ENCODE measurements at places on chromosomes 12 and 14.

GRCh38 chr12:120500581-120500980, 4.7 kb downstream of the DYNLL1 start:
- DNase-seq, result no peak

GRCh38 chr14:85239791-85240190, 290.2 kb upstream of the FLRT2 start:
- no peak for DNase-seq

GRCh38 chr12:65432114-65432513, 153.6 kb downstream of the MSRB3 start:
- DNase-seq, result no peak

GRCh38 chr14:73713803-73714655, at the start of gene PNMA1:
PNMA1 (minus strand) TSS chr14:73714384; CDS start chr14:73713639, 745 bp downstream.
- DNase-seq, result peak; percentile 98

DNA sequence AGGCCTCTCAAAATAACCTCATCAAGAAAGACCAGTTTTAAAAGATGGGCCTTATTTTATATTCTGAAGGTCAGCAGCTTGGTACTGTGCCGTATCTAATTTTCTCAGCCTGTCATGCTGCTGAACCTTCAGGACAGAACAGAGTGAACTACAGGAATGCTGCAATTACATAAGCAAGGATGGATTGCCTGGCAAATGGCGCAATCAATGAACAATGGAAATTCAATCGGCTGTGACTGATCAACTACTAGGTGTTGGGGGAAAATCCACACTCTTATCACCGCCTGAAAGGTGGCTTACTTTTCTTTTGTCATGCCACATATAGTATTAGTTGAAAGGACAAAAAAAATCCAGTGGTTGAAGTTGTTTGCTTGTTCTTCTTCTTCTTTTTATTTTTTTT, 8.5 kb downstream of the ACSS3 start:
- no peak for DNase-seq

GRCh38 chr14:69066396-69067171, 86.3 kb downstream of the DCAF5 start:
- peak; percentile 33 for DNase-seq

- no peak for DNase-seq
These were observed 27.7 kb upstream of the RAB35 start for GRCh38 chr12:120144215-120144614.

- DNase-seq, result no peak
These were observed 238.8 kb upstream of the RGS6 start for GRCh38 chr14:71693381-71693780.

DNA sequence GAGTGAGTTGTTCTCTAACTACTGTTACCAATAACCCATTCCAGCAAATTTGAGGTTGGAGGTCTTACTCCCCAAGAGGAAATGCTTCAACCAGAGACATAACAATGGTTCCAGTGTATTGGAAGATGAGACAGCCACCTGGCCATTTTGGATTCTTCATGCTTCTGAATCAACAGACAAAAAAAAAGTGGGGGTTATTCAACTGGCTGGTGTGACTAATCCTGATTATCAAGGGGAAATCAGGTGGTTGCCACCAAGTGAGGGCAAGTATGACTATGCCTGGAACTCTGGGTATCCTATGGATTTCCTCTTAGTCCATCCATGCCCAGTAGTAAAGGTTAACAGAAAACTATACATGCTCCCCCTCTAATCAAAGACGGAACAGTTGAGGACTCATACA, 29.9 kb upstream of the ZNF641 start:
- DNase-seq, result no peak

- DNase-seq, result no peak
These were observed 501.6 kb downstream of the SLC6A15 start for GRCh38 chr12:84411031-84411430.

- no peak for DNase-seq
These were observed 15.8 kb downstream of the FAM222A start for GRCh38 chr12:109729371-109729781.

- DNase-seq, result no peak
These were observed 61.3 kb downstream of the DICER1 start for GRCh38 chr14:95095996-95096395.

DNA sequence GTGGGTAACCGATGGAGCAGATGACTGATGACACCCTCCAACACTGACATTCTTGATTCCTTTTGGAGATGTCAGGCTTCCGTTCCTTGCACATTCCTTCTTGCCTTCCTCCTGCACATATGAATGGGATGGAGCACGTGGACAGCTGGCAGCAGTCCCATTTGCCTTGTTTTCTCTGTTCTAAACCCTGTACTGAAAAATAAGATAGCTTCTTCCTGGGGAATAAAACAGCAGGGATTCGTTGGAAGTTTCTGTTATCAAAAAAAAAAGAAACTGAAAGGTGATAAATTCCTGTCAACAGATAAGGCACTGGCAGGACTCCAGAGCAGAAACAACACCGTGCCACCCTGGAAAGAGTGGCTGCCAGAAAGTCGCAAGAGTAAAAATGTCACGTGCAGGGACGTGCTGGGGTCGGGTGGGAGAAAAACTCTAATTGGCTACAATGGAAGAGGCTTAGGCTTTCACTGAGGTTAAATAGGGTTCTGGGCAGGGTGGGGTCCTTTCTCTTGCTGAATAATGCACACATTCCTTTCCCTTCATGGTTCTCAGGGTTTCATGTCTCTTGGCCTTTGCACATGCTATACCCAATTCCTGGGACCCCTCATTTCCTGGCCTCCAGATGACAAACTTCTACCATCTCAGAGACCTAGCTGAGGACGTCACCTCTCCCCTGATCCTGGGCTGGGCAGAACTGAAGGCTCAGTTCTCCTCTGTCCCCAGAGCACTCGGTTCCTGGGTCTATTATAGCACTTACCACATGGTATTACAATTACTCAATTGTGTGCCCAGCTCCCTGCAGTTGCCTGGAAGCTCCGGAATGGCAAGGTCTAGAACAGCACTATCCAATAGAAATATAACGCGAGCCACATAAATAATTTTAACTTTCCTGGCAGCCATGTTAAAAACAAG, 7.0 kb upstream of the NUAK1 start:
- no peak for DNase-seq

DNA sequence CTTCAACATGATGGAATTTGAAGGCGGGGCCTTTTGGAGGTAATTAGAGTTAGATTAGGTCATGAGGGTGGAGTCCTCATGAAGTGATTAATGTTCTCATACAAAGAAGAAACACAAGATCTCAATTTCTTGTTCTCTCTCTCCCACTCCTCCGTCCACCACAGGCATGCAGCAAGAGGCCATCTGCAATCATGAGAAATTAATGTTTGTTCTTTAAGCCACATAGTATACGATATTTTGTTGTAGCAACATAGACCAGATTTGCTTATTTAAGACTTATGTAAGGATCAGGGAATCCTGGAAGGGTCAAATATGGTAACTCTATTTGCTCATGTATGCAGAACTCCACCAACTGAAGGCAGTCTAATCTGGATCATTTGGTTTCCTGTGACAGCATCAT, 429.0 kb downstream of the LRIG3 start:
- DNase-seq, result no peak

DNA sequence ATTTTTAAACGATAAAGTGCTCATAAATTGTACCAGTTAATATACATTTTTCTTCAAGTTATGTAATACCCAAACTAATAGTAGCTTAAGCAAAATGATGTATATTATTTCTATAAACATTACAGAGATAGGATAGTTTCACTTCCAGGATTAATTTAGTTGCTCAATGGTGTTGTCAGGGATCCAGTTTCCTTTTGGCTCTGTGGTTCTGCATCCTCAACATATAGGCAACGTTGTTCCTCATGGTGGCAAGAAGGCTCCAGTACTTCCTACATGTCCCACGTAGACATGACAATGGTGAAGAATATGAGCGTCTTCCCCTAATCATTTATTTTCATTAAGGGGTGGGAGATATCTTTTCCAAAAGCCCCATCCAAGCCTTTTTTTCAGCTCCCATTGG, 60.7 kb upstream of the DCD start:
- no peak for DNase-seq

GRCh38 chr12:92991134-92991533, 62.0 kb upstream of the EEA1 start:
- no peak for DNase-seq

DNA sequence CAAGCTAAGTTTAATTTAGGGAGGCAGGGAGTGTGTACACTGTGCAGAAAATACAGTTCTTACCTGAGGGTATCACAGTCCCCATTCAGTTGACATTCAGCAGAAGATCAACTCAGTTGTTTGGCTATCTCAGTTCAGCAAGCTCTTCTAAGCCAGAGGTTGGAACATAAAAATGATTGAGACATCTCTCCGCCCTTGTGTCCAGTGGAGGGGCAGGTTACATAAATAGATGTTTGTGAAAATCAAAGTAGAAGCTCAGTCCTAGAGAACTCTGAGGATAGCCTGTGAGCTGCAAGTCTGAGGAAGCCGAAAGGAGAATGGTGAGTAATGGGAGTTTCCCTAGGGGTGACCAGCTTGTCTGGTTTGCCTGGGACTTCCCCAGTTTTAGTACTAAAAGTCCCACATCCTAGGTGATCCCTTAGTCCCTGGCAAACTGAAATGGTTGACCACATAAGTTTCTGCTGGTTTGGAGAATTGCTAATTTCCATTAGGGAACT, 251.4 kb upstream of the ATP2B1 start:
- peak; percentile 46 for DNase-seq

DNA sequence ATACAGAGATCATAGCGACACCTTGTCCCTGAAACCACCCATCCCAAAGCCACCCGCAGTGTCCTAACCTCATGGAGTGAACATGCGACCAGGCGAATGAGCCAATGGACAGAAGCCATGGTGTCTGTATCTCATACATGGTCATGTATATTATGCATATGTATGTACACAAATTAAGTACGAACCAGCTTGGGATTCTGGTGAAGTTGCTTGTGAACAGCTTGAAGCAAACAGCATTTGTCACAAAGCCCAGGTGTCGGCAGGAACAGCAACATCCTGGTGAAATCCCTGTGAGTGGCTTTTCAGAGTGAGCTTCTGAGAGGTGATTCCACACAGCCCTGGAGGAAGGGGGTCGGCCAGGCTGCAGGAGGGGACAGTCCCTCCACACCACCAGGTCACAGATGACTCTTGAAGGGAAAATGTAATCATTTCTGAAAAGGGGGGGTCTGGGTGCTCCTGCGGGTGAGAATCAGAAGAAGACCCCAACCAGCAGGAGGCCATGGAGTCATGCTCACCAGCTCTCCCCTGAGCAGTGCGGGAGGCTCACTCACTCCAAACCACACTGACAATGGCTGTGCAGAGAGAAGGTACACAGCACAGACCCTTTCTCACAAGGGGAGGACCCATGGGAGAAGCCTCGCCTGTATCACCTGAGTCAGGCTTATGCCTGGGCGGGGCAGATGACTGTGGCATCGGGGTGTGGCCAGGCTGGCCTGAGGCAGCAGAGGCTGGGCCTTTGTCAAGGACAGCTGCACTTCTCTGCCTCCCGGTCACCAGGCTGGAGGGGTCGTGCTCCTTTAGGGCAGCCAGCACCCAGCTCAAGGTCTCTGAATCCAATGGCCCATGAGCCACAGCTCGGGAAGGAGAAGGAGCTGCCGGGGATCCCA, 14.3 kb downstream of the CHGA start:
- no peak for DNase-seq

- peak; percentile 92 for DNase-seq
These were observed 3.7 kb downstream of the REM2 start for GRCh38 chr14:22886500-22887259.

DNA sequence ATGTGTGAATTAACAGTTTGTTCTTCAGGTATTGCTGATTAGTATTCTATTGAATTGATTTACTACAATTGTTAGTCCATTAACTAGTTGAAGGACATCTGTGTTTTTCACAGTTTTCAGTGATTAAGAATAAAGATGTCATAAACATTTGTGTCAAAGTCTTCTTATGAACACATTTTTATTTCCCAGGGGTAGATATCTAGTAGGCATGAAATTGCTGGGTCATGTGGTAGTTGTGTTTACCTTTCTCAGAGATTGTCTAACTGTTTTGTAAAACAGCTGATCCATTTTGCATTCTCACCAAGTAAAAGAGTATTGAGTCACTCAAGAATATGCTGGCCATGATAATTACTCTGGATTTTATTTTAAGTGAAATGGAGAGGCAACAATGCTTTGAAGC, 1145.3 kb downstream of the FSCB start:
- DNase-seq, result no peak

DNA sequence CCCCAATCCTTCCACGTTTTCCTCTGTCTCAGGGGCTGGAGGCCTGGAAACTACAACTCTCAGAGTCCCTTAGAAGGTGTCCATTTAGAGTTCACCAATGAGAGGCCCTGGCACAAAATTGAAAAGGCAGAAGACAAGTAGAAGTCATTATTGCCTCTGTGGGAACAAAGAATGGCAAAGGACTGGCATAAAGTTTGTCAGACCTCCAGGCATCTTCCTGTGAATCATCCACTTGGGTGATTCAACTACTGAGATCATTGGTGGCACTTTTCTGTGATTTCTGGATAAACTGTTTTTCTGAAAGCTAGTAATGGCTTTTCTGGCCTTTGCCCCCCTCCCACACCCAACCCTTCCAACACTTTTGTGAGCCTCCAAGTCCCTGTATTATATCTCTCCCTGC, 42.6 kb upstream of the C12orf42 start:
- no peak for DNase-seq

GRCh38 chr12:14635776-14636175, 60.6 kb downstream of the GUCY2C start:
- no peak for DNase-seq

GRCh38 chr12:51823875-51824565, 24.5 kb downstream of the FIGNL2 start:
- no peak for DNase-seq

GRCh38 chr14:89128311-89129026, 288.6 kb downstream of the FOXN3 start:
- no peak for DNase-seq

DNA sequence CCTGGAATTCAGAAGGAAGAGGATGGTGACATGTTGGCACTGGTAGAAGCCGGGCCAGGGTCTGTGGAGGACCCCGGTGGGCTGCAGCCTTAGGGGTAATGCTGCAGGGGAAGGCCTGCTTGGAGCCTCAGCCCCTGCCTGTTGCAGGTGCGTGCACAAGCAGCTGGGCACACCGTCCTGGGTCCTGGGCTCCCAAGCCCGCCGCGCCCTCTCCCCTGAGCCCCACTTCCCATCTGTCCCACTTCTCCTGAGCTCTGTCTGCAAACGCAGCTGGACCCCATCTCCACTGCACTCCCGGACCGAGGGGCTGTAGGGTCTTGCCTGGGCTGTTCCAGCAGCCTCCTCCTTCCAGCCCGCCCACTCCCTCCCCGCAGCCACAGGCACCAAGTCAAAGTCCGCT, 116.8 kb downstream of the GLT1D1 start:
- DNase-seq, result no peak

GRCh38 chr12:13661005-13661887, 320.2 kb downstream of the GRIN2B start:
- peak; percentile 22 for DNase-seq

DNA sequence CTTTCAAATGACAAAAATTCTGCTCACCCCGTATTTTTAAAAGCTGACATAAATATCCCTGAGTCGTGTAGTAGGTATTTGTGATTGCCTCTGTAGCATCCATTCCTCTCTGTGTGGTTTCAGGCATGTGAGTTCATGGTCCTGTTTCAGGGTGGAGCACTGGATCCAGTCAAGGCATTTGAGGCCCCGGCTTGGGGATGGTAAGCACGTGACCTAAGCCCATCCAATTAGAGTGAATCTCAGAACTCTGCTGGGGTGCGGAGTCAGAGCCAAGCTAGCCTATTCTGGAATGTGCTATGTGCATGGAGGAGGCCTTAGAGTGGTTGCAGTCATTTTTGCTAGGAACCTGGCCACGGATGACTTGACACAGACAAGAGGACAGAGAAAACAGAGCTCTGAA, 4.3 kb upstream of the CSRP2 start:
- DNase-seq, result no peak

- DNase-seq, result no peak
These were observed 215.7 kb downstream of the KIF21A start for GRCh38 chr12:39227218-39227617.

Data from GM13977 (cell line).